Retinal pigment epithelial cell (primary cell): ENCODE measurements at places on chromosomes 11 and 22.

DNA sequence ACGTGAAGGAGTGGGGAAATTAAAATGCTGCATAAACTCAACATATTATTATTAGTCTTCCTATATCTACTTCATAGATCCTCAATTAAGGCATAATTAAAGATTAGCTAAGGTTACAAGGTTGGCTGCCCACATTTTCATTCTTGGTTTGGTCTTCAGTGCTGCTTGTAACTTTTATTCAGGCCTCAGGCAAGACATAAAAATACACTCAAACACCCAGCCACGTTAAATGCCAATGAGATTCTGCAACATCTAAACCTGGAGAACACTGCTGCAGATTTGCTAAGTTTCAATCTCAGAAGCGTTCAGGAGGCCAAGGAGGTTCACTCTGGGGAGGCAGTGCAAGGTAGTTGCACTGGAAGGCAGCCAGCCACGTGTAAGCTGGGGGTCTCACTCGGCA is 358.7 kb upstream of the NARS2 start:
- no peak for DNase-seq

DNA sequence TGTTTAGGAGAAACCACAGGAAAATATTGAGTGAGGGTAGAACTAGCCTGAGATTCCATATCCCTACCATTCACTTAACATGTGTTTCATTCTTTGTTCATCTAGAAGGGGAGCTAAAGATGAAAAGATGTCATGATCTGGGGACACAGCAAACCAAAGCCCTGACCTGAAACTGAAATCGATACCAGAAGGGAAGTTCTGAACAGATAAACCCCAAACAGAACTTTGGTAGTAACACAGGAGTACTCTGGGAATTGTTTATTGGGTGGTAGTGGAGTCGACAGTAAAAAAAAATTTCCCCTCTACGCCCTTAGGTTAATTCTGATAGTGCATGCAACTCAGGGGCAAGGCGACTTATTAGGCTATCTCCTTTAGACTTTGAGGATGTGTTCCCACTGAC is 27.2 kb downstream of the OR2AT4 start:
- no peak for DNase-seq

DNA sequence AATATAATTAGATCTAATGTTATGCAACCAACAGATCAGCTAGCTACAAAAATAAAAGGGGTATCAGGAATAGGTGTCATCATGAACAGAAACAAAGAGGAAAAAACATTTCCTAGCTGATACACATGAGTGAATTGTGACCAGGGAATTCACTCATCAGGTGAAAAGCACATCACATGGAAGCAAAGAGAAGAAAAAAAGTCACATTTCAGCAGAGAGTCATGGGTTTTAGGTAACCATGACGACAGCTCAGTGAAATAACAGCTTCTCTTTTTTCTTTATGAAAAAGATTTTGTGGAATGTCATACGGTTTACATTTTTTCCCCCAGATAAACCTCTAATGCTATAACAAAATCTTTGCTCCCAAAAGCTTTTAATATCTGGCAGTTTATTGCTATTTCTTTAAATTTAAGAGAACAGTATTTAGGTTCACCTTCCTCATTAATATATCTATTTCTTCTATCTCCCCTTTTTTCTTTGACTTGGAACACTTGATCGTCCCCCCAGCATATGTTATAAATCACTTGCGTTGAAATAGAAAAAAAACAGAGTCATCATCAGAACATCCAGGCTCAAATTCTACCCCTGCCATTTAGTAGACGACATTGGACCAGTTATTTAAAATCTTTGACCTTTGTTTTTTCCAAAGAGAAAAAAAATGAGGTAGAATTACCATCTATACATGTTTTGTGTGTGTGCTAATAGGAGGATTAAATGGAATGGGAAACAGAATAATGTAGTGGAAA is 5.3 kb downstream of the TYR start:
- DNase-seq, result peak; percentile 90

GRCh38 chr11:94649964-94650623 is 82.9 kb downstream of the PIWIL4 start:
- no peak for DNase-seq

GRCh38 chr22:37726241-37726887 is 29.5 kb downstream of the TRIOBP start:
- DNase-seq, result no peak

DNA sequence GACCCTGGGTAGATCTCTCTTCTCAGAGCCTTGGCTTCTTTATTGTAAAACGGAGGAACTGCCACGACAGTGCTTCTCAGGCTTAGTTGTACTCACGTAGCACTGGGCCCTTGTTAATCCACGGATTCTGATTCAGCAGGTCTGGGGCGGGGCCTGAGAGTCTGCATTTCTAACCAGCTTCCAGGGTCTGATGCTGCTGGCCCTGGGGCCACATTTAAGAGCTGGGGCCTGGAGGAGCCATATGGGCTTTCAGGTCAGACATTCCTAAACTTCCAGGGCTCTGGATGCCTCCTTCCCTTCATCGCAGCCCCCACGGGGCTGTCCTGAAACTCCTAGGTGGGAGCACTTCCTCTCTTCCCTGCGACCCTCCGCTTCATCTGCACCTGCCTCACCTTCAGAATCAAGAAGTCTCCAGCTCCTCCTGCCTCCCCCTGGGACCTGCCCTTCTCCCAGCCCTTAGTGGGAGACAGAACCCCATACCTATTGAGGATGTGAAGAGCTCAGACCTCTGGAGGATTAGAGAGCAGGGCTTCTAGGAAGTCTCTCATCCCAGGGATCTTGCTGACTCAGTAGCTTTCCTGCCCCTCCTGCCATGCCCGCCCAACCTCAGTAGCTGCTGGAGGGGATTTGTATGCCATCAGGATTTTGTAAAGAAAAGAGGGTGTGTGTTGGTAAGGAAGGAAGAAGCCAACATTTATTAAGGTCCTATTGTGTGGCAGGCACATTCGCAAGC is 92.5 kb downstream of the LRRC32 start:
- no peak for DNase-seq

GRCh38 chr11:104798789-104799188 is 99.5 kb downstream of the CASP12 start:
- DNase-seq, result no peak

- no peak for DNase-seq
Measured at GRCh38 chr11:11740073-11740702, 101.6 kb upstream of the USP47 start.

DNA sequence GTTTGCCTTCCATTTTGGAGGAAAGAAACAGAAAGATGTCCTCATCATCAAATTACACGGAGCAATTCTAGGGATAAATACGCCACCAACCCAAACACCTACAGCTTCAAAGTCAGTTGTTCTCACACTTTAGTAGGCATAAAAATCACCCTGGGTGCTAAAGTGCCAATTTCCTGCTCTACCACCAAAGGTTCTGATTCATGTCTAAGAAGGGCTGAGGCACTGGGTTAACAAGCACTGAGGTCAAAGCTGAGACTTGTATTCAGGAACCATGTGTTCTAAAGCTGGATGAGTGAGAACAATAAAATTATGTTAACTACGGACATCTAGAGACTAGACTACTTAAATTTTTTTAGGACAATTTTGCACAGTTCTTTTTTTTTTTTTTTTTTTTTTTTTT is 127.6 kb downstream of the MPPED2 start:
- no peak for DNase-seq

- no peak for DNase-seq
Measured at GRCh38 chr22:36758792-36759271, 17.1 kb downstream of the IFT27 start.

GRCh38 chr11:16191212-16191867 is 165.0 kb downstream of the SOX6 start:
- DNase-seq, result no peak

DNA sequence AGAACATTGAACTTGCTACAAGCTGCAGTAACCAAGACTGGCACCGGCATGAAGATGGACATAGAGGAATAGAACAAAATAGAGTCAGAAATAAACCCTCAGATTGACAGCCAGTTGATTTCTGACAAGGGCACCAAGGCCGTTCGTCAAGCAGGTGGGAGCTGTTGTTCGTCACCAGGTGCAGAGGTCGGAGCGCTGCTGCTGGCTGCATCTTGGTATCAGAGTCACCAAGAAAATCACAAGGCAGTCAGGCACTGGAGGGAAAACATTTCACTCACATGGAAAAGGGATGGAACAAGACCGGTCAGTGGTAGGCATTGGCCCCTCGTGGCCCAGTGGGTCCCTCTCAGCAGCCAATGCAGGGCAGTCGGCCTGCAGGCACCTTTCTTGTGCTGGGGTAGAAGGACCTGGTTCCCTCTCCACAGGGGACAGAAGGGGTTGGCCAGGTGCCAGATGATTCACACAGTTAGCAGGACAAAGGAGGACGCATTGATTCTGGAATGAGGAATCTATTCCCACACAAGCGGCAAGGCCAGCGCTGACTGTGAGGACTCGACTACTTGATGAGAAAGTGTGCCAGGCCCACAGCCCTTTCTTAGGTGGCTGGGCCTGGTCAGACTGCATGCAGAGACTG is 115.8 kb upstream of the FGF3 start:
- no peak for DNase-seq

DNA sequence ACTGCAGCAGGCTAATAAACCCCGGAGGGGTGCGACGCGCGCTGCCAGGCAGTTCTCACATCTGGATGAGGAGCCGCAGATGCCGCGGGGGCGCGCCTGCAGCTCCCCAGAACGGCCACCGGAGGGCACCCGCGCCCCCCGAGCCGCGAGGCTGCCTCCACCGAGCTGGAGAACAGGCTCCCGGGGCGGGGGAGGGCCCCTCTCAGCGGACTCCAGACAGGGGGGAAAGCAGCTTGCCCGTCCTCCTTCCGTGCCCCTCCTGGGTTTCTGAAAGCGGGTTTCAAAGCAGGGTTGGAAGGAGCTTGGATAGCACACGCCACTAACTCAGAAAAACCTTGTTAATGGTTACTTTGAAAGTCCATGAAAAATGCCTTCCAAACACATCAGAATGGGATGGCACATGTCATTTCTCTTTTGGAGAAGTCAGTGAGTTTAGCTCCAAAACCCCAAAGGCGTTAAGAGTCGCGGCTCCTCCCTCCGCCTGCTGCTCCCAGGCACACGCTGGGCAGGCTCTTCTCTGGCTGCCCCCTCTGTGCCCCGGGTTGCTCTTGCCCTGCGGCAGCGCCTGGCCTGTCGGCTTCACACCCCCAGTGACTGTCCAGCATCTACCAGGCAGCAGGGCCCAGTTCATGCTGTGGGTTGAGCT is 317.8 kb downstream of the NTM start:
- no peak for DNase-seq

GRCh38 chr11:134677397-134677822 is 265.4 kb upstream of the B3GAT1 start:
- no peak for DNase-seq

- no peak for DNase-seq
Measured at GRCh38 chr11:44226945-44227344, 83.0 kb downstream of the ALX4 start.

DNA sequence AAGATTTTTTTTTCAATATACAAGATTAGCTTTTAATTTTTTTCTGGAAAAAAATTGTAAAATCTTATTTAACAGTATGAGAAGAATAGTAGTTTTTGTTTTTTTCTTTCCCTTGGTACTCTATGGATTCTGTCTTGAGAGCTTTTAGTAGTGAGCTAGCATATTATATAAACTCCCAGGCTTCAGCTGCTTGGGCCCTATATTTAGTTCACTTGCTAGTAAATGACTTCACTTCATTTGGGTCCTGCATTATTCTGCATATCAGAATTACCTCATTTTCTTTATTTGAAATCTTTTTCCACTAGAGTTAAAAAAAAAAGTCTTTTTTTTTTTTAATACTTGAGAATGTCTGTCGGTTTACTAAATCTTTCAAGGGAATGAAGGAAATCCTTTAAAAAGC is 33.1 kb downstream of the HIPK3 start:
- DNase-seq, result no peak

GRCh38 chr22:50167689-50168489 is 2.6 kb upstream of the PANX2 start:
- DNase-seq, result no peak

DNA sequence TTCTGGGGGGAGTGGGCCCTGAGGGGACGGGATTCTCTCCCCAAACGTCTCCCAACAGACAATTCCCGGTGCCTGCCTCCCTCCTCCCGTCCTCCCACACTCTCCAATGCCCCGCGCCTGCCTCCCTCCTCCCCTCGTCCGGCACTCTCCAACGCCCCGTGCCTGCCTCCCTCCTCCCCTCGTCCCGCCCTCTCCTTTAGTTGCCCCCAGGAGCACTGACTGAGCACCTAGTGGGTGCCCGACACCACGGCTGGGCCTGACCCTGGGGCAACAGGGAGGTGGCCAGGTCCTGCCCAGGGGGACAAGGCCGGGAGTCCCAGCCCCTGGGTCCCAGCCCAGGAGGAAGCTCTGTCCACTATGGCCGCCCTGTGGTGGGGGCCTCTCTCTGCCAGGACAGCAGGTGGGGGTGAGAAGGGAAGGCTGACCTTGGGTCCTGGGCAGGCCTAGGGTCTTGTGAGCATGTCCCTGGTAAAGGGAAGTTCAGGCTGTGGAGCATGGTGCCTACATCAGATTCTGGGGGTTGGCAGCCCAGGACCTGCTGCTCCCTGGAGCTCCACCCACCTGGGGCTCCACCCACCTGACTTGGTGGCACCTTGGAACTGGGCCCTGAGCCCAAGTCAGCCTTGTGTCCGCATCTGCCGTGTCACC is 942.3 kb downstream of the BRD1 start:
- DNase-seq, result no peak

DNA sequence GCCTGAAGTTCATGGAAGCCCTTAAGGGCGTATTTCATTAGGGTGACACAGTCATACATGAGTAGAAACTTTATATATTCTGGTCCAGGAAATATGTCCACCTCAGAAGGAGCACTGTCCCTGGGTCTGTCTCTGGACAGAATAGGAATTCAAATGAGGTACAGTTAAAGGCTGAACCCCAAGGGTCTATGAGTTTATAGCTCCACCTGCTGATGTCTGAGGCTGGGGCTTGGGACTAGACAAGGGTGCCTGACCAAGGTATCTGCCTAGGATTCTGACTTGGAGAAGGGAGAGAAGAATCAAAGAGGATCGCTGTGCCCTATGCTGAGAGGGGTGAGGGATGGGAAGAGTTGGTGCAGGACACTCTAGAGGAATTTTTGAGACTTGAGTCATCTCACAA is 14.9 kb downstream of the HEPHL1 start:
- no peak for DNase-seq

DNA sequence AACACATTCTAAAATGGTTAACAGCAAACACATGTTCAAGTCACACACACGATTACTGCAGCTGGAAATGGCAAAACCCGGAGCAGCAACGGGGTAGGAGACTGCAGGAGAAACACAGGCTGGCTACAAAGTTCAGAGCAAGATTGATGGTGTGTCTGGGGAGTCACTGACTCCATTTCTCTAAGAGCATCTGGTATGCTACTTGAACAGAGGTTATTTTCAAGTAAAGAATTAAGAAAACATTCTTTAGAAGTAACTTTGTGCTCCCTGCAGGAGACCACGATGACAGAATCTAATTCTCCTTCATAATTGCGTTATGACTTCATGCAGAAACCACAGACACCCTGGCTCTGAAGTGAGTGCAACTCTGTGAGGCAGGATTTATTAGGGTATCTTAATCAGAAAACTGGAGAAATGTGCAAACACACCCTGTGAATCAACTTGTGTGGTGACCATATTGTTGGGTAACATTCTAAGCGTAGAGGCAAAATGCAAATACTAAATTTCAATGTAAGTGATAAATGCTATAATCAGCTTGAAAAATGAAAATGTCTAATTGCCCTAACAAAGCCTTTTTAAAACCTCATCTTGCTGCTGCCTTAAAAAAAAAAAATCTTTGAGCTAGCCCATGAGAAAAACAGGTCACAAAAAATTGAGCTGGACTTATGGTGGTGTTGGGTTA is 303.0 kb downstream of the CADM1 start:
- peak; percentile 58 for DNase-seq

- no peak for DNase-seq
Measured at GRCh38 chr11:100929377-100929776, 200.2 kb downstream of the PGR start.

- DNase-seq, result no peak
Measured at GRCh38 chr22:49790912-49791311, 36.8 kb downstream of the BRD1 start.

- no peak for DNase-seq
Measured at GRCh38 chr11:2911088-2911784, 18.0 kb downstream of the PHLDA2 start.
